ENCODE measurements at places on chromosomes 12 and 14. TPM values are rescaled to one million over a fixed set of nuclear protein-coding genes. Genes with fewer than 3 reads are reported as not detected.

Gene NRXN3
- 0.49 TPM for total RNA-seq

Gene POTEM
- total RNA-seq, result not detected

Gene CMA1
- not detected for total RNA-seq

Gene KRT80
- total RNA-seq, result 1.1 TPM

Gene SELPLG
- 0.07 TPM for total RNA-seq

Gene ARF6
- total RNA-seq, result 70.6 TPM

Gene TMEM132D
- total RNA-seq, result not detected

Gene LTB4R
- total RNA-seq, result 12.9 TPM

Gene LRRC9
- total RNA-seq, result not detected

Gene ANKLE2
- total RNA-seq, result 47.4 TPM

Gene RNASE3
- total RNA-seq, result not detected

Gene CD163
- total RNA-seq, result not detected

Gene ANAPC7
- total RNA-seq, result 38.4 TPM

Gene ZNF385A
- 3.1 TPM for total RNA-seq

Gene EXOC3L4
- not detected for total RNA-seq

Gene SCYL2
- 32.1 TPM for total RNA-seq

Gene MYH6
- 0.05 TPM for total RNA-seq

Gene SYT1
- 6.2 TPM for total RNA-seq

Gene KRT74
- not detected for total RNA-seq

Gene OTOGL
- 0.10 TPM for total RNA-seq

Gene CPSF2
- total RNA-seq, result 49.7 TPM

Gene C2CD5
- 17.2 TPM for total RNA-seq

Gene SERPINA5
- total RNA-seq, result 0.15 TPM

Gene KRT1
- not detected for total RNA-seq

Gene MMP17
- 14.0 TPM for total RNA-seq

Gene SLC38A4
- total RNA-seq, result 0.10 TPM

Gene PSMC1
- total RNA-seq, result 235 TPM

Gene EFS
- total RNA-seq, result not detected

Gene DIO2
- not detected for total RNA-seq

Gene AQP2
- total RNA-seq, result not detected

Gene ADAM21
- total RNA-seq, result 0.07 TPM

Gene C1R
- 2.5 TPM for total RNA-seq

Gene BIN2
- total RNA-seq, result not detected

Gene ARID2
- 7.3 TPM for total RNA-seq

Gene GLS2
- total RNA-seq, result not detected

Gene KCNC2
- total RNA-seq, result not detected

Gene SETD1B
- total RNA-seq, result 3.3 TPM

Gene DPY19L2
- total RNA-seq, result 1.5 TPM
